ENCODE measurements at places on chromosomes 4 and X.

GRCh38 chr4:113641025-113641431 lies 120.5 kb downstream of the CAMK2D start:
- DNase-seq: no peak

DNA sequence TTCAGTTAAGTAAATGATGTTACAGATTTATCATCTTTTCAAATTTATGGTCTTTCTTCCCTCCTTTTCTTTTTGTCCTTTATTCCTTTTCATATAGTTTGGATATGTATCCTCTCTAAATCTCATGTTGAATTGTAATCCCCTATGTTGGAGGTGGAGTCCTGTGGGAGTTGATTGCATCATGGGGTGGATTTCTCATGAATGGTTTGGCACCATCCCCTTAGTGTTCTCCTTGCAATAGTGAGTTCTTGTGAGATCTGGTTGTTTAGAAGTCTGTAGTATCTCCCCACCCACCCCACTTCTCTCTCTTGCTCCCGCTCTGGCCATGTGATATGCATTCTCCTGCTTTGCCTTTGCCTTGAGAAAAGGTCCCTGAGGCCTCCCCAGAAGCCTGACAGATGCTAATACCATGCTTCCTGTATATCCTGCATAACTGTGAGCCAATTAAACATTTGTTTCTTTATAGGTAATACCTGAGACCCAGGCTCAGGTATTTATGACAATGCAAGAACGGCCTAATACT lies 236.7 kb downstream of the PRDM5 start:
- no peak for DNase-seq

DNA sequence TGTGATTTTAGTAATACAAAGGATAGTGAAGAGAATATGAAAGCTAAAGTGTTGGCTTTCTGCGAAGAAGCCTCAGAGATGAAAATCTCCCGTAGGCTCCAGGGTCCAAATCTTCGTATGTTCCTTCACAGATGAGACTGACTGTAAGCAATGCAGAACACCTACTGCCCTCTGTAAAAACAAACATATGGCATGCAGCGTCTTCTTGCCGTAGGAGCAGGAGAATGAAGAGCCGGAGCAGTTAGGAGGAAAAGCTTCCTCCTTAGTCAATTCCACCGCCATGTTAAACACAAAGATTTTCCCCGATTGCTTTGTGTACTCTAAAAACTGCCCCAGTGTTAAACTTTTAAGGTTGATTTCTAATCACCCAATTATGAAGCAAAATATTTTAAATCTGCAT lies 22.5 kb downstream of the RWDD4 start:
- DNase-seq: no peak

DNA sequence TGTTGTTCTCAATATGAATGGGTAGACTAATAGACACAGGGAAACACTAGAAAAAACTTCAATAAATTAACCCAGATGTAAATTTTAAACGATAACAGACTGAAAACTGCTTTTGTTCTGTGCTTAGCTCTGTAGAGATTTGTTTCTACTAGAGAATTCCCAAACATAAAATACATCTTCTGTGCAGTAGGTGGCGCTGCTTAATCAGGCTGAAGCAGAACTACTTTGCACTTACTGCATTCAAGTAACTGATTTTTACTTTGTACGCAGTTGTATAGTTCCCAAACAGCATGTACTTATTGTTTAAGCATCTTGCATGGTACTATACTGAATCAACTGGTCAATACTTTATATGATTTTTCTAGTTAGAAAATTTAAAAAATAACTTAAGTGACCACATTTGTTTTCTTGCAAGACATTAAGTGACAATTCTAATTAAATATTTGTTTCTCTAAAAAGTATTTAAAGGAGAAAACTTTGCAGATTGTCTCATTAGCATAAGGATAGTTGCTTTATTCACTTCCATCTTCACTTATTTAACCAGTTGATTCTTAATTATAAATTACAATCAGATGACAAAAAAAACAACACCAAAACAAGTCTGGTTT lies 490.6 kb downstream of the IL15 start:
- peak; percentile 37 for DNase-seq

DNA sequence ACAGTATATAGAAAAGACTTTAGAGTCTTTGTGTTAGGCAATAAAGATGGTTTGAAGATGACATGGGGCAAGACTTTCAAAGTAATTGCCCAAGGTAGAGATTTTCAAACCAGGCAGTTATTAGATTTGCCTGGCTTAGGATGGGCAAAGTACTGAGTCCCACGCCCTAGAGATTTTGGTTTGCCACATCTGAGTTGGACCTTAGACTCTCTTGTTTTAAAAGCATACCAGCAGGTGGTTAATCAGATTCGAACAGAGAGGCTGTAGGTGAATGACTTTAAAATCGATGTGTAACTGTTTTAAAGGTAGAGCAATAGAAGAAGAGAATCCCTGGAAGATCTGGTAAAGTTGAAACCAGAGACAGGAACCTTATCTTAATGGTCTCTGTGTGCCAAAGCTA lies 121.5 kb downstream of the RAPGEF2 start:
- DNase-seq: no peak

DNA sequence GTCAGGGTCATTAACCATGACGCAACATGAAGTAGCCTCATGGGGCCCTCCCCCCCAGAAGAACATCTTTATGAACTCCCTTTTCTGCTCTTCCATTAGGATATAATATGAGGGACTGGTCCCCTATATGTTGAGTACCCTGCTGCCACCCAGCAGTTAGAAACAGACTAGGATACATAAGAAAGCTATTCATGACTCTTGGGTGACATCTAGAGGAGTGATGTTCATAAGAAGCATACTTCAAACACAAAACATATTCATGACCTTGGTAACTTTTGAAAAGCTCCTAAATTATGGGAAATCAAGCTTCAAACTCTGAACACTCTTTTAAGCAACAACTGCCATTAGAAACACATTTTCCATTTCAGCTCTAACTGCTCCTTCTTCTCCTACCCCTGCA lies 155.2 kb upstream of the SPIN4 start:
- no peak for DNase-seq

Data from T-helper 1 cell (primary cell).